Activated CD8-positive, alpha-beta memory T cell treated with anti-CD3 and anti-CD28 coated beads for 4 hours (primary cell): ENCODE measurements at places on chromosomes 11 and 22.

GRCh38 chr11:34585735-34586487, 35.0 kb upstream of the EHF start:
- DNase-seq = no peak

DNA sequence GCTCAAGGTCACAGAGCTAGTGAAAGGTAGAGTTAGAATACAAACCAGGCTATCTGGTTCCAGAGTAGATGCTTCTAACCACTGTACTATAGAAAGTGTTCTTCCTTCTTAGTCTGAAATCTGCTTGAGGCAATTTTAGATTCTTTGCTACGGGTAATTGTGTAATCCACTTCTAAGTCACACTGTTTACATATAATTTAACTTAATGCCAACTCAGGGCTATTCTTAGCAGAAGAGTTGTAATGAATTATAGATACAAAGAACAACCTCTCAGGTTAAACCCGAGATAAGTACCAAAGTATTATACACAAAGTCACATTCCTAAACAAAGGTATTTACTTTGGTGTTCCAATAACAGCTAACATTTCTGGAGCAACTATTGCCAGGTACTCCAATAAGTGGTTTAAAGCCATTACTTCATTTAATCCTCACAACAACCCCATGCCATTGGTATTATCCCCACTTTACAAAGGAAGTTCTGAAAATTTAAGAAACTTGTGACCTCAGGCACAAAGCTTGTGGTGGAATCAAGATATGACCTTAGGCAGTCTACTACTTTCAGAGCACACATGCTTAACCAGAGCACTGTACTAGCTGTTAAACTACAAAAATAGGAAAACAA, 31.1 kb upstream of the DDI1 start:
- no peak for DNase-seq

DNA sequence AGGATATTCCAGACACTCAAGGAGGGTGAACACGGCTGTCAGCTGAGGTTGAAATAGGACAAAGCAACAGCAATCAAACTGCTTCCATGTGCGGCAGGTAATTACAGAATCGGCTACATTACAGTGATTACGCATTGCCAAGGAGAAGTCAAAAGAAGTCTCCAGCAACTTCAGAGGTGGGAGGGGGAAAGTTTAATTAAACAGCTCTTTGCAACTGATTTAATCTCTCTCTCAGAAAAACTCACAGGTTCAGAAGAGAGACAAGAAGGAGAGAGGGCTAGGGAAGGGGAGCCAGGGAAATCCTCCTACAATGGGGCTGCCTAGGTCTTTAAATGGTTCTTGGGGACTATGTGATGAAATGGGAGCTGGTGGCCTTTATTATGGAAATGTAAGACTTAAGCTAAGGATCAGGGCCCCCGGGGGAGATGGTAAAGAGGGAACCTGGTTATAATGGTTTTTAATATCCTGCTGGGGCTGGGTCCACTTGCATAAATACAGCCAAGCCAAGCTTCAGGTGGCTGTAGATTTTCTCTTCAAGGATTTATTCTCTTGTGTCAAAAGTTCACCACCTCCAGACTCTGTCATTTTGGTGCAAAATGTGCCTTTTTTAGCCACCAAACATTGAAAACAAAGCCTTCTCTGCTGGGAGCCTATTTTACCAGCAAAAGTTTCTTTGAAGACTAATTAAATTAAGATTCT, 354.7 kb upstream of the NARS2 start:
- no peak for DNase-seq

GRCh38 chr11:114883472-114883871, 205.1 kb downstream of the NXPE2 start:
- DNase-seq = no peak
